ENCODE measurements at places on chromosomes 2 and 18.

- no peak for DNase-seq
Observed at GRCh38 chr2:239498981-239499634, 98.3 kb upstream of the HDAC4 start.

DNA sequence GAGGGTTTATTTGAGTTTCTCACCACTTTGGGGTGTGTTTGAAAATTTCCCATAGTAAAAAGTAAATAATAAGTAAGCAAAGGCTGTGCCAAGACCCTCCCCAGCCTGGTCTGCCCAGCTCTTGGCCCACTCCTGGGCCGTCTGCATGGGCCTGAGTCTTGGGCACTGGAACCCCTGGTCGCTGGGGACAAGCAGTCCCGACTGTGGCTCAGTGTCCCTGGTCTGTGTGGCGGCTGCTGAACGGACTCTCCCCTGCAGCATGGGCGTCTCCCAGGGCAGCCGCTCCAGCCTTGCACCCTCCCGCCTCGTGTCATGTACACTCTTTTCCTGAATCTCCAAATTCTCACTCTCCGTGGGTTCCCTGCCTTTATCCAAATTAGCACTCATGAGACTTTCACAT is 7.2 kb upstream of the ASPRV1 start:
- DNase-seq, result no peak

GRCh38 chr2:231388725-231389346 is 6.7 kb upstream of the B3GNT7 start:
- no peak for DNase-seq

DNA sequence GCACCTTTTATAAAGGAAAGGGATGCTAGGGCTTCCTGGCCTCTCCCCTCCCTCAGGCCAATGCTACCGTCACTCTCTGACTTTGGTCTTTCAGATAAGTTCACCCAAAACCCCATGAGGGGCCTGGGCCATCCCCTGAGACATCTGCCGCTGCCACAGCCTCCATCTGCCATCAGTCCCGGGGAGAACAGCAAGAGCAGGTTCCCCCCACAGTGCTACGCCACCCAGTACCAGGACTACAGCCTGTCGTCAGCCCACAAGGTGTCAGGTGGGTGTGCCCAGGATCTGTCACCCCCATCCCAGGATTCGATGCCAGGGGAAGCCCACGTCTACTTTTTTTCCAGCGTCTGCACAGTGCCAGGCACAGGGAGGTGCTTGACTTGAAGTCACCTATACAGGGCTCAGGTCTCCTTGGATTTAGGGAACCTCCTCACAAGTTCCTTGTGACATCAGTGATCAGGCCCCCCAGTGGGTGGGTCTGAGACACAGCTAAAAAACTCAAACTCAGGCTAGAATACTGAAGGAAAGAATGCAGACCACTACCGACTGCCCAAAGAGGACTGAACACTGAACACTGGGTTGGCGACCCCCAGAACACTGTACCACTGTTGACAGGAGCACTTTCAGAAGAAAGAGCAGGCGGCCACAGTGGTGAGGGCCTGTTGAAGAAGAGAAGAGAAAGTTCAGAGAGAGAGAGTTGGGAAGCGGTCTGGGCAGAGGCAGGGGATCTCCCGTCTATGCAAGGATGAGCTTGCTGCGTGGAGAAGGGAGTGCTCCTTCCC is 85.3 kb downstream of the EPAS1 start:
- no peak for DNase-seq

DNA sequence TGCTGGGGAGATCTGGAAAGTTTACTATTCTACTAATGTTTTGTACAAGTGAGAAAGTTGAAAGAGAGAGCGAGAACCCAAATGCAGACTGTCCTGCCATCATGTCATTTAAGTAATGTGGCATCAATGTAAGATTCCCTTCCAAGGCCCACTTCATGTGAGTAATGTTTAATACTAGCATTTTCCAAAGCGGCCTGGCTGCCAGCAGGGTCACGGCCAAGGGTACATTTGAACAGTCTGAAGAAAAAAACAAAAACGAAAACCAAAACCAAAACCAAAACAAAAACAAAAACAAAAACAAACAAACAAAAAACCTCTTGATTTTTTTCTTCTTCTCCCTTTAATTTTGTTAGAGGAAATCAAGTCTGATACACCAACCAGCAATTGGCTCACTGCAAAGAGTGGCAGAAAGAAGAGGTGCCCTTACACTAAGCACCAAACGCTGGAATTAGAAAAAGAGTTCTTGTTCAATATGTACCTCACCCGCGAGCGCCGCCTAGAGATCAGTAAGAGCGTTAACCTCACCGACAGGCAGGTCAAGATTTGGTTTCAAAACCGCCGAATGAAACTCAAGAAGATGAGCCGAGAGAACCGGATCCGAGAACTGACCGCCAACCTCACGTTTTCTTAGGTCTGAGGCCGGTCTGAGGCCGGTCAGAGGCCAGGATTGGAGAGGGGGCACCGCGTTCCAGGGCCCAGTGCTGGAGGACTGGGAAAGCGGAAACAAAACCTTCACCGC is 2.2 kb downstream of the HOXD10 start:
- peak; percentile 84 for DNase-seq

GRCh38 chr2:137357634-137358033 is 592.3 kb downstream of the THSD7B start:
- no peak for DNase-seq

- DNase-seq, result peak; percentile 11
Observed at GRCh38 chr2:3130889-3131635, 246.6 kb downstream of the EIPR1 start.
